ENCODE measurements at places on chromosomes 5 and 9.

- DNase-seq, result no peak
These were observed at the start of gene SLC27A6 for GRCh38 chr5:128965011-128965637. TSS of gene SLC27A6 (plus strand) at chr5:128965488. CDS start at chr5:128966138, 650 bp downstream.

GRCh38 chr9:81716409-81716808 lies 27.1 kb upstream of the TLE1 start:
- DNase-seq, result no peak

GRCh38 chr5:65014769-65015168 lies 246.0 kb downstream of the CWC27 start:
- DNase-seq, result no peak

- DNase-seq, result no peak
These were observed 15.7 kb downstream of the CCDC187 start for GRCh38 chr9:136287960-136288753.

- no peak for DNase-seq
These were observed 19.9 kb upstream of the HMHB1 start for GRCh38 chr5:143791848-143792731.

GRCh38 chr5:80125022-80125961 lies 90.1 kb downstream of the THBS4 start:
- no peak for DNase-seq
